ENCODE measurements at places on chromosomes 6 and 20.

- DNase-seq: no peak
Observed at GRCh38 chr20:62201173-62202082, 18.6 kb downstream of the MTG2 start.

DNA sequence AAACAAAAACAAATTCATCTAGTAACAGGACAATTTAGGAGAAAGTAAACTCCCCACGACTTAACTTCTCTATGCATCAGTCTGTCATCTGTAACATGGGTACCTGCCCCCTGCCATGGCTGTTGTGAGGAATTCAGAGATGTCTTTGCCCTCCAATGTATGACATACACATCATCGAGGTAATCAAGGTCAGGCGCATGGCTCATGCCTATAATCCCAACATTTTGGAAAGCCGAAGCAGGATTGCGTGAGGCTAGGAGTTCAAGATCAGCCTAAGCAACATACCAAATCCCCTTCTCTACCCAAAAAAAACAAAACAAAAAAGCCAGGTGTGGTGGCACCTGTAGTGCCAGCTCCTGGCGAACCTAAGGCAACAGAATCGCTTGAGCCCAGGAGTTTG is 9.0 kb downstream of the EEF1A1 start:
- DNase-seq: no peak

DNA sequence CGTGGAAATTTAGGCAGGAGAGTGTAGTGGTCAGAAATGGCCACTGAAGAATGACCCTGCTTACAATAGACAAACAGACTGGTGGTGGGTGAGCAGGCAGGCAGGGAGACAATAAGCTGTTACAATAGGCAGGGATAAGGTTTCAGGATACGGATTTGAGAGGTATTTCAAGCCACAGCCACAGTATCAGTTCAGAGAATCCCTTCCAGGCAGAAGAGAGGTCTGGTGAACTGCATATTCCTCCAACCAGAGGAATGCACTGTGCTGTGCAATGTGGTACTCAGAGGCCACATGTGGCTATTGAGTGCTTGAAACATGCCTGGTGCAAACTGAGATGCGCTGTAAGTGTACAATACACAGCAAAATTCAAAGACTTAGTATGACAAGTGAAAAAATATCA is 20.6 kb downstream of the RMND1 start:
- no peak for DNase-seq

DNA sequence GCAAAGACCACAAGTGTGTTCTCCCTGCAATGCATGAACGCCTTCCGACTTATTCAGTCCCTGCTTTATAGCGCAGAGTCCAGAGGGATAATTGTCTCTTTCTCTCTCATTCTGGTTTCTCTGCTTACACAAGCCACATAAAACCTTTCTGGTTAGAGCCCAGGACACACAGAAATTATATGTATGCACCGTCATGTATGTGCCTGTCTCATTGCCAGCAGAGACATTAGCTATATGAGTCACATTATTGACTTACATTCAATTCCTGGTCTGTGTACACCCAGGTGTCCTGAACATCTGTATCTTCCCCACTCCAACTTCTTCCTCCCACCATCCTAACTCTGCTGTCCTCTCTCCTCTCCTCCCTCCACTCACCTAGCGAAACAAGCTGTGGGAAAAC is 44.0 kb downstream of the LRFN2 start:
- DNase-seq: no peak

DNA sequence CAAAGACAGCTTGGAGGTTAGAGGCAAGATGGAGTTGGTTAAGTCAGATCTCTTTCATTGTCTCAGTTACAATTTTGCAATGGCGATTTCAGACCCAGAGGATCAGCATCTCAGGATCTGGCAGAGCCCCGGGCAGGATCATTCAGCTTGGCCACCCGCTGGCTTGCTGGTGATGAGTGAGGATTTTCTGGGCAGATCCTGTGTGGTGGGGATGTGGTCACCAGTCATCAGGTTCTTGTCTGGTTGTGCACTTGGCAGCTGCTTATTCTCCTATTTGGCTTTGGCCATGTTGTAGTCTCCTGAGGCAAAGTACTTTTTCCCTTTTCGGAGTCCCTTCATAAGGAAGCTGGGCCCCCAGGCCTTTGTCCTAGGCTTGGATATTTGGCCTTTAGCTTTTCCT is 953.9 kb downstream of the KIF16B start:
- DNase-seq: no peak

DNA sequence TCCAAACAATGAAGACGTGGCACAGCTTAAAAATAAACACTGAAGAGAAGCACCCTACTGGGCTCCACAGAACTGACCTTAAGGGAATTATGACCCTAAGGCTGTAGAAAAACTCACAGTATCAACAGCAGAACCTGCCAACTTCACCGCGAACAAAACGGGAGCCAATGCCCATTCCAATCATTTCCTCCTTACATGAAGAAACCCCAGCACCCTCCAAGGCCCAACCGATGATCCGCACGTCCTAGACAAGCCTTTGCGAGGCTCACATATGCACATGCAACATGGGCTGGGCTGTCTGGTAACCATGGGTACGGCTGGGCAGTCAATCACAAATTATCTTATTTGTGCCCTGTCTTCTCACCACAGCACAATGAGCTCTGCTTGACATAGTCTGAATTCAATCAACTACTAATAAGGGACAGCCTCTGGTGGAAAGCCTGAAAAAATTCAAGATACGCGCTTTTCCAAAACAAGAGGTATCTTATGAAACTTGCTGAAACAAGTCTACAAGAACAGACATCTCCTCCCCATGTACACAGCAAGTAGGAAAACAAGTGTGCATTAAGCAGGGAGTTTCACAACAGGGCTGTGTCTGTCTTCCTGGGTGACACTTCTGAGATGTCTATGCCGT is 1.7 kb downstream of the DIDO1 start:
- DNase-seq: no peak

- DNase-seq: no peak
Observed at GRCh38 chr6:92763274-92763584, 656.1 kb downstream of the EPHA7 start.

- peak; percentile 45 for DNase-seq
Observed at GRCh38 chr6:107956586-107957307, 1.3 kb downstream of the SEC63 start.

DNA sequence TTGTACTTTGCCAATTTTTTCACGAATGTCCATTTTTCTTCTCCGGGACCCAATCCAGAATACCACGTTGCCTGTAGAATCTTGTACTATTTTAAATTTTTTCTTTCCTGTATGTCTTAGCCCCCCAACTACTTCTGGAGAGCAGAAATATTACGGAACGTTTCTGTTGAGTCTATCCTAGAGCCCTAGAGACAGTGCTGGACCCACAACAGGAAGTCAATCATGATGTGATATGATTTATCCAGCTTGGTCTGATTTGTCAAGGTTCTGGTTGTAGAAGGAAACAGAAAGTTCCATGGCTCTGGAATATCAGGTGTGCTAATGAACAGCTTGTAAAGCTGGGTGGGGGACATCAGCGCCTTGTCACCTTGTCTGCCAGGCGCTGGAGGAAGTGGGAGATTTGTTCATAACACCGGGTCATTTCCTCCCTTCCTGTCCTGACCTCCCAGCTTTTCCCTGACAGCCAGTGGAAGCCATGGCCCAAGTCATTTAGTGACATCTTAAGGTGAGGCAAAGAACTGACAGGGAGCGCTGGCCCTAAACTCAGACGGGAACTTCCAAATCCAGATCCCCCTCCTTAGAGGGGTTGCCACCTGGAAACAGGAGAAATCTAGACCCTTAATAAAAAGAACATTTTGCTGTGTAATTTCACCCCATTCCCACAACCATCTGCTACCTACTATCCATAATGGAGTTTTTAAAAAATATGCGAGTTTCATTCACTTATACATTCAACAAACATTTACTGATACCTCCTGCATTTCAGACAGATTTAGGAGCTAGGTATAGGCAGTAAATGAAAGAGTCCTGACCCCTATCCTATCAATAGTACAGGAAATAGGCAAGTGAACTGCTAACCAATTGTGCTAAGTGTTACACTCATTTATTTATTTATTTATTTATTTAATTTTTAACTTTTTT is 130.5 kb downstream of the ZFP64 start:
- DNase-seq: peak; percentile 9

- peak; percentile 36 for DNase-seq
Observed at GRCh38 chr6:36340618-36341454, 4.1 kb upstream of the BNIP5 start.
